ENCODE measurements at places on chromosomes 7 and 10.

- no peak for DNase-seq
Measured at GRCh38 chr10:28036587-28036986, 37.7 kb upstream of the ODAD2 start.

DNA sequence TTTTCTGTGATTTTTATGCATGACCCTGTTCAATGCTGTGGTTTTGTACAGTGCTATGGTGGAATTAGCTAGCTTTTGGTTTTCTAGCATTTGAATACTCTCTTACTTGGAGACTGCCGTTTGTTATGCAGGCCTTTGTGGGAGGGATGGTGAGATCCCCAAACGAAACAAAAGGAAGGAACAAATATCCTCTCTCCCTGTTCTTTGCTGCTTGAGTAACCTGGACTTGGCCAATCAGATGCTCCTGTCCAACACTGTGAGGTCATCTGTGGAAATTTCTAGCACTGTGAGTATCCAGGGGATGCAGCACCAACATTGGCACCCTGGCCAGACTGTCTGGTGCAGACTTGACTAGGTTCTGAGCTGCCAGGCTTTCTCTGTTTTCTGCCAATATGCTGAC is 314.4 kb downstream of the ANKRD30A start:
- no peak for DNase-seq

DNA sequence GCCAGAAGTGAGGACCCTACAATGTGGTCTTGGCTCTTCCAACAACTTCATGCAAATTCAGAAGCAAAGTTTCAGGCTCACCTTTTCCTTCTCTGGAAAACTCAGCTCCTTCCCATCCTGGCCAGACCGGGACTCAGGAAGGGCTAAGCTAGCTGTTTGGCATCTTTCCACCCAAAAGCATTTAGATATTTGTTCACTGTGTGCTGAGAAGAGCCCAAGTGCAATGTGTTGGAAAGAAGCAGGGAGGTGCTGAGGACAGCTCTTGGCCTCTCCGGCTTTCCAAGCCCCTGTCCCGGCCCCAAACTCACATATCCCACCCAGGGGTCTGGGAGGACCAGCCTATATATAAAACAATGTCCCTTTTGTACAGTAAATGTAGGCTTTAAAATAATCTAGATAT is 44.5 kb downstream of the MKI67 start:
- DNase-seq: no peak

- no peak for DNase-seq
Measured at GRCh38 chr7:47785923-47786556, 162.2 kb downstream of the PKD1L1 start.

GRCh38 chr7:47669178-47669891 is 87.4 kb upstream of the TNS3 start:
- DNase-seq: no peak

DNA sequence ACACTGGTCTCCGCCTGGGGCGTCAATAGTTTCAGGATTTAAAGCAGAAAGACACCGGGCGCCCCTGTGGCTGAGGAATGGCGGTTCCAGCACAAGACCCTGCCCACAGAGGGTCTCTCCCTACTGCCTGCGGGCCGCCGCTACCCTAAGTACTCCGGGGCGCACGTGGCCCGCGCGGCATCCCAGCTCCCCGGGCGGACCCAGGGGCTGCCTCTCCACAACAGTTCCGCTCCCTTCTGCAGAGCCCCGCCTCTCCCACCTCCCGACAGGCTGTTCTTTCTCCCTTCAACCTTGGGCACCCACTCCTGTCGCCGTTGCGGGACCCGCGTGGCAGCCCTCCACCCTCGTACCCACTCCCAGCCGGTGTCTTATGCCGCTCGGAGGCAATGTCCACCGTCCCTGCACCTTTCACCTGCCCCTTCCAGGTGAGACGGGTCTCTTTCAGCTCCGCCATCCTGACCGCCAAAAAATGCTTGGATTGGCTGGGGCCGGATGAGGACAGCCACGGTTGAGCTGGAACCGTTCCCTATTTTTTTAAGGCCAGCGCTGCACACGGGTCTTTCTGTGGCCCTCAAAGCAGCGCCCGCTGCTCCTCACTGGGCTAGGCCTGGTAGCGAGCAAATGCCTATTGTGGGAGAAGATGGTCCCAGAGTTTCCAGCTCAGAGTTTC is 1.6 kb upstream of the NKX2-3 start:
- no peak for DNase-seq

DNA sequence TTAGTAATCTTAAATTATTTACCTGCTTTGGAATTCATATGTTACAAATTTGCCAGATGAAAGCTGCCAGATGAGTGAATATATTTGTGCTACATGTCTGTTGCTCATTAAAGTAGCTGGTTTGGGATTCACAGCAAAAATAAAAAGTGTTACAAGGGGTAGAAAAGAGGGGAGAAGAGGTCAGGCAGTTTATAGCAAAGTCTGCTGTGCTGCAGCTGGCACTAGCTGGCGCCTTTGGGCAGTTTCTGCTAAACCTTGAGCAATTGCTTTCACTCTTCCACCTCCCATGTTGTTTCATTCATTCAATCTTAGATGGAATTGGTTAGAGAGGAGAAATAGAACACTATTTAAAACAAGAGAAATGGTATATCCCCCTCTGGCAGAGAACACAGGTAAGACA is 404.1 kb upstream of the LRGUK start:
- DNase-seq: no peak

- no peak for DNase-seq
Measured at GRCh38 chr10:14653271-14654161, 121.2 kb downstream of the FAM107B start.

GRCh38 chr10:20303453-20304152 is 487.4 kb downstream of the PLXDC2 start:
- DNase-seq: no peak

- DNase-seq: no peak
Measured at GRCh38 chr7:82413237-82413636, 30.3 kb downstream of the CACNA2D1 start.

GRCh38 chr7:4724648-4725013 is 42.5 kb downstream of the FOXK1 start:
- no peak for DNase-seq

DNA sequence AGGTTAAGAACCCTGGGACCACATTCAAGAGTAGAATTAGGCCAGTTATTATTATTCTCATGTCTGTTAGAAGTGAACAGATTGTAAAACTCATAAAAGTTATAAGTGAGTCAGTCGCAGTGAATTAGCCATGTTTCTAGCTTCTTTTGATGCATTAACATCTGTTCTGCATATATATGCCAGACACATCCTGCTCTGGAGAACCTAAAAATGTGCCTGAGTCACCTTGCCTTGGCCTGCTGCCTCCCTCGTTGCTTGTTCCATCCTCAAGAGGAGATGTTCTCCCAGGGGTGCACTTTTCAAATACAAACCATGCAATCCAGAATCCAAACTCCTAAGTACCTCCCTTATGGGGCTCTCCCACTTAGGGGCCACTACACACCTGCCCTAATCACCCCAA is 14.8 kb downstream of the TSPAN12 start:
- no peak for DNase-seq

DNA sequence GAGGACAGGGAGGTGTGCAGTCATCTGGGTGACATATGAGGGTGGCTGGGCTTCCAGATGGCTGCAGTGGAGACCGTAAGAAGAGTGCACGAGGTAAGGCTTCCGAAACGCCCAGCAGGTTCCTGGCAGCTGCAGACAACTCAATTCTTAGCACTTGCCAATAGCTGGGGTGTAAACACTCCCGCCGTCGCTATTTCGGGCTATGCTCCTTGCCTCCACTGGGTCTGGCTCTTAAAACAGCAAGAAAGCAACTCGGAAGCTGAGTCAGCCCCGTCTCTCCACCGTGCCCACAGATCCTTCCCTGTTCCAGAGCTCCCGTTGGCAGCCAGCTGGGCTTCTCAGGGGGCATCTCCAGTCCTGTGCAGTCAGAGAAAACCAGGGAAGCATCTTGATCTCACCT is 6.1 kb upstream of the PDGFA start:
- DNase-seq: no peak

GRCh38 chr7:43868181-43868580 is 1.1 kb downstream of the MRPS24 start:
- no peak for DNase-seq

DNA sequence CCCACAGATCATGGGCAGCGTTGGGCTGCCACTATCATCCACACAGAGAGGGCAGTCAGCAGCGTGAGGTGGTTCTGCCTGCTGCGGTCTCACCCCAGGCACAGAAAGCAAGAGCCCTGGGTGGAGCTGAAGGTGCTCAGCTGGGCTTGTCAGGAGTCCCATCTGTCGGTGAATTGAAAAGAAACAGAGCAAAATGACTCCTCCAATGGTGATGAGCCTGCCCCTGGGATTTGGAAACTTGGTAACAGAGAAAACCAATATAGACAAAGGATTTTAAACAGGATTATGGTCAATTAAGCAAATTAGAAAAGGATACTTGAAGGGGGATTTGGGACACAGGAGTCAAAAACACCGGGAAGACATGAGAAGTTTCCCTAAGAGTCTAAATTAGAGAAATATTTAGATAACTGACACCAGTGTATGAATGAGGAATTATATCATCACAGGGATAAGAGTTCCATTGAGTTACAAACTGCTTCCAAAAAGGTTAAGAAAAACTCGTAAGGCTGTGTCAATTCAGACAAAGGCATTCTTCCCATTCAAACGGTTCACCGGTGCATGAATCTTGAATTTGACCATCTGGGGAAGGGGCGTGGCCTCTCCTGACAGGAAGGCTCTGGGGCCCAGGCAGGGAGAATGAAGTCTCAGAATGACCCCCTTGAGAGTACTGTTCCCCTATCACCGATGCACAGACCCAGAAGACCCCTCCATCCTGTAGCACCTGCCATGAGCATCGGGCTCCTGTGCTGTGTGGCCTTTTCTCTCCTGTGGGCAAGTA is 70.0 kb upstream of the PRSS58 start:
- DNase-seq: no peak

DNA sequence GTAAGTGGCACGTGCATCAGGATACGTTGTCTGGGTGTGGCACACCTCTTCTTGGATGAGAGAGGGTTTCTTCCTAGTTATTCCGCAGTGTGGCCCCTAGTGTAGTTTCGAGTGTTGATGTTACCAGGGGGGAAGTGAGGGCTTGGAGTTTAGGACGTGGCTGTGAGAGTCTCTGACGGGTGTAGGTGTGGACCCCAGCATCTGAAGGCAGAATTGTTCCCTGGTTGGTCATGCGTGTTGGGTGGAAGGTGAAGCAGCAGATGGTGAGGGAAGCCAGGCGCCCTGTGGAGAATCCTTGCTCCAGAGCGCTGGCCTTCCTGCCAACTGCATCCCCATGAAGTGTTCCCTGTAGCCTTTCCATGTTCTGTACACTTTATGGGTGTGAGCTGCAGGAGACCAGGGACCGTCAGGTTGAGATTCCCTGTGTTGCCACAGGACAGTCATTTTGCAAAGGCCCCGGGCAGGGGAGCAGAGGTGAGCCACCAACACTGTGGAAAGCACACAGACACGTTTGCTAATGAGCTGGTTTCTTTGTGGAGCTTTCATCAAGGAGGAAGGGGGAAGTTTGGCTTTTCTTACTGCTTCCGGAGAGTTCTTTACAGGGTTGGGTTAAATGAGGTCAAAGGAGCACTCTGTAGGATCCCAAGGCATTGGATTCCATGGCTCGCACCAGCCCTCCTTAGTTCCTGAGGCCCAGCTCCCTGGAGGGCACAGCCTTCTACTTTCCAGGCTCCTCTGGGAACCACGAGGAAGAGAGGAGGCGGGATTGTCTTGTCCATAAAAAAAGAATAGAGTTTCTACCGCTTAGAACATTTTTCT is 32.0 kb downstream of the TSPAN14 start:
- no peak for DNase-seq

DNA sequence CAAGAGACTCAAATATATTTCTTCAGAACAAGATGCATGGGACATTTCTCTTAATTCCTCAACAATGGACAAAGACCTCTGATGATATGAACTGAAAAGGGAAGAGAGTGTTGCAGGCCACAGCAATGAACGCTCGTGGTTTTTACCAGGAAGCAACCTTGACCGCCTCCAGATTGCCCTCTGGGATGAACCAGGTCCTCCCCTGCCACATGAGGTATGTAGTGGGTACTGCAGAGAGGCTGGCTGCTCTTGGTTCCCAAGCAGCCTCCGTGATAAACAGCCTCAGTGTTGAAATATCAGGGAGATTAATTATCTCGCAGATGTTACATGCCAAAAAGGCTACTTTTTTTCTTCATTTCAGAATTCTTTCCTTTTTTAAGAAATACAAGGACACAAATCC is 338.8 kb downstream of the ELMO1 start:
- DNase-seq: no peak

DNA sequence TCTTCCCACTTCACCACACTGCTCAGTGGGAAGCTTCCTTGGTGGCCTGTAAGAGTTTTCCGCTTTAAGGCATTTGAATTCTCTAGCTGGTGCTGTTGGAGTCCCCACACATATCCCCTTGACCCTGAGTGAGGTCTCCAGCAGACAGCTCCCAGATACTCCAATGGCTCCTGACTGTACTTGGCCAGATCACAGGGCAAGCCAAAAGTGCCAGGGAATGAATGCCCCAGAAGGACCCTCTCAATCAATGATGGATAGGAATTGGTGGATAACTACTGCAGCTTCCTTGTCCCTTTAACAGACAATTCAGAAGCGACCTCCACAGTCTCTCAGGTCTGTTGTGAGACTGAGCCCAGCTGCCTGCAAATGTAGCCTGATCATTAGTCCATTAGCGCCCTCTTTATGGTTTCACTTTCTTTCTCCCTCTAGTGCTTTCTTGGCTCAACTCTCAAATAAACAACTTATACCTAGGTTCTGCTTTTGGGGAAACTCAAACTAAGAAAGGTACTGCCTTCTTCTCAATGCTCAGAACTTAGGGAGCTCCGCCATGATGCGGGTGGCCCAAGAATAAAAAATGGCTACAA is 283.0 kb downstream of the TCF7L2 start:
- DNase-seq: no peak

- no peak for DNase-seq
Measured at GRCh38 chr10:128971374-128972035, 495.5 kb upstream of the MGMT start.

GRCh38 chr7:6260291-6261187 is 11.9 kb downstream of the CYTH3 start:
- no peak for DNase-seq

DNA sequence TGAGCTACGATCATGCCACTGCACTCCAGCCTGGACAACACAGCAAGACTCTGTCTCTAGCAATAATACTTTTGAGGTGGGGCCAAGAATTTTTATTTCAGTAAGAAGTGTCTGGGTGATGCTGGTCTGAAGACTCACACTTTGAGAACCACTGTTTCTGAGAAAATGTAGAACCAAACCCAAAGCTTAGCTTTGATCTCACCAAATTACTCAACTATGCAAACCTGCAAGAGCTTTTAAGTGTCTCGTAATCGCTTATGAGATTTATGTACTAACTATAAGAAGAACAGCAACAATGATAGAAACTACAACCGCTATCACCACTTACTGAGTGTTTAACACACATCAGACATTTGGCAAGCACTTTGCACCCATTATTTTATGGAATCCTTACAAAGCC is 29.5 kb downstream of the APBB1IP start:
- no peak for DNase-seq

DNA sequence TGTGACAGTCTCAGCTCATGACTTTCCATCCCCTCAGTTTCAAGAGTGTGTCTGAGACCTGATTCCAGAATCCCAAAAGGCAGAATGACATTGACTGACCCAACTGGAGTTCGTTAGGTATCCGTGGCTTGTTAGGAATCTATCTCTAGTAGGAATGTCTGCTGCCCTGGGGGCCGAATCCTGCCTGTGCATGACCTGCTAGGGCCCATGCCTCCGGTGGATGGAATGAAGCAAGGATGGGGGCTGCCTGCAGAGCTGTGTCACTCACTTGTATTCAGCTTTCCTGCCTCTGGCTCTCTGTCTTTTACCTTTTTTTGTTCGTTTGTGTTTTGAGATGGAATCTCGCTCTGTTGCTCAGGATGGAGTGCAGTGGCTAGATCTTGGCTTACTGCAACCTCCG is 129.5 kb downstream of the SDK1 start:
- DNase-seq: peak; percentile 84

- no peak for DNase-seq
Measured at GRCh38 chr7:42315103-42315502, 78.1 kb upstream of the GLI3 start.
